Kidney (tissue), 22 donors: ENCODE measurements at places on chromosomes 16 and 17. TPM values are rescaled to one million over a fixed set of nuclear protein-coding genes. Genes with fewer than 3 reads are reported as not detected.

TRPV3 gene
- polyA plus RNA-seq: 0.13 TPM

EVI2A gene
- 1.3 TPM for polyA plus RNA-seq

IGSF6 gene
- 1.1 TPM for polyA plus RNA-seq

DNA sequence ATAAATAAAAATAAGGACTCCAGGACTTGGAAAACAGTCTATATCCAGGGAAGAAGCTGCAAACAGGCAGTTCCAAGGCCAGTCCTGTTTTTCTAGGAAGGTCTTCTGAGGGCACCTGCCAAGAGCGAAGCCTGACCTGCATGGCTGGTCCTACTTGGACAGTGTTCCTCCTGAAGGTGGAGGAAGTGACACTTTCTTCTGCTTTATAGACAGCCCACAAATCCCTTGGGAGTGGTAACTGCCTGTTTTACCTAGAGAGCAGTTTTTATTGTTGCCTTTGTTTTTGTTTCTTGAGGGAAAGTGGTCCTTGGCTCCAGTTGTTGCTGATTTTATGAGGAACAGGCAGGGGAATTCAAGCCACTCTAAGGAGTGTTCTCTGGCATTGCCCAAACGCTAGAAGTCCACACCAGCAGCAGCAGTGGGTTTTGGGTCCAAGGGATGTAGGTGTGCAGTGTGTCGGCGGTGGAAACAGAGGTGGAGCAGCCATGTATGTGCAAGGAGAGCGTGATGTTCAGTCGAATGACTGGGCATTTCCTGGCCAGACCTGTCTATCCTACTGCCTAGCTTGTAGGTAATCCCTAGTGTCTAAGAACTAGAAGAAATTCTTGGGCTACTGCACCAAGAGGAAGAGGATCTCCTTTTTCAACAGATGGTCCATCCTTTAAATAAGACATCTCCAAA is 35.3 kb downstream of the LDHD start:
- no peaks in the 10 kb centered on the region for H3K36me3 ChIP-seq
- no peak overlapping the region for H3K4me3 ChIP-seq
- DNase-seq: no peak

- no peaks in the 10 kb centered on the region for H3K27me3 ChIP-seq
- DNase-seq: peak; percentile 54
- H3K27ac ChIP-seq: no peak overlapping the region
- H3K4me3 ChIP-seq: no peak overlapping the region
- H3K36me3 ChIP-seq: no peaks in the 10 kb centered on the region
Observed at GRCh38 chr16:67104061-67104460, 5.7 kb upstream of the PHAF1 start.

- H3K4me3 ChIP-seq: no peak overlapping the region
- no peaks in the 10 kb centered on the region for H3K27me3 ChIP-seq
- no peaks in the 10 kb centered on the region for H3K36me3 ChIP-seq
- H3K27ac ChIP-seq: no peak overlapping the region
- DNase-seq: no peak
Observed at GRCh38 chr16:59163371-59164055, 429.4 kb upstream of the GOT2 start.

- H3K4me3 ChIP-seq: no peak overlapping the region
- no peak overlapping the region for H3K27ac ChIP-seq
- H3K4me1 ChIP-seq: peaks cover 2% of the 10 kb centered on the region
- H3K27me3 ChIP-seq: no peaks in the 10 kb centered on the region
Observed at GRCh38 chr16:89110641-89111040, 17.0 kb downstream of the ACSF3 start.

DNA sequence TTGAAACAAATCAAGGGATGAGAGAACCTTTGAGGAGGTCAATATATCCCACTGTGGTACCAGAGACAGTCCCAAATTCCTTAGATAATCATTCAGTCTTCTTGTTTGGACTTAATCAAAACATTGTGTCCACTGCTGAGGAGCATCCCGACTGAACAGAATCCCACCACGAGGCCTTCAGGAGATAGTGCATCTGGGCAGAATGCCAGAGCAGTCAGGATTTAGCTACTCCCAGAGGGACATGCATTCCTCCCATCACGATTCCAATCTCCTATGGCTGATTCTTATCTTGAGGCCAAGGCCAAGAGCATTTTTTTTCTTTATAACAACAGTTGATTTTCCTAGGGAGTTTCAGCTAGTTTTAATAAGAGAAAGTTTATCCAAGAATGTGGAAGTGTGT is 87.4 kb upstream of the COX10 start:
- no peak overlapping the region for H3K27ac ChIP-seq
- H3K4me3 ChIP-seq: no peak overlapping the region
- DNase-seq: no peak
- H3K36me3 ChIP-seq: no peaks in the 10 kb centered on the region
- H3K27me3 ChIP-seq: no peaks in the 10 kb centered on the region

DNA sequence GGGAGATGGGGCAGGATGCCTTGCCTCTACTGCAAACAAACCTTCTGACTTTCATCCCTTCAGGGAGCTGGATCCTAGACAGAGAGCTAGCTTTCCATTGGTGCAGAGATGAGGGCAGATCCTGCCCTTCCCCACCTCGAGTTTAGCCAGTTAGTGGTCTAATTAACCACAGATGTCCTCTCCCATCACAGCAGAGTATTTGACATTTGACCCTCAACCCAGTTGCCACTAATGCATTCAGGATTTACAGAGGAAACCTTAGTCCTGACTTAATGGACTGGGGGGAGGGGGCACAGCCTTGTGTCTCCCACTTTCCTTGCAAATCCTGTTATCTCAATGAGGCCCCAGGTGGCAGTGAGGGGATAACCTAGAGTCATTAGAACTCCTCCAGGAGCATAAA is 10.2 kb downstream of the PIP4K2B start:
- peaks cover 29% of the 10 kb centered on the region for H3K36me3 ChIP-seq
- no peaks in the 10 kb centered on the region for H3K4me1 ChIP-seq
- no peak overlapping the region for H3K27ac ChIP-seq
- DNase-seq: peak; percentile 8
- H3K27me3 ChIP-seq: no peaks in the 10 kb centered on the region

- DNase-seq: no peak
- no peaks in the 10 kb centered on the region for H3K36me3 ChIP-seq
- no peaks in the 10 kb centered on the region for H3K4me1 ChIP-seq
- no peak overlapping the region for H3K27ac ChIP-seq
Observed at GRCh38 chr17:77698903-77699623, 259.4 kb upstream of the TNRC6C start.

DNA sequence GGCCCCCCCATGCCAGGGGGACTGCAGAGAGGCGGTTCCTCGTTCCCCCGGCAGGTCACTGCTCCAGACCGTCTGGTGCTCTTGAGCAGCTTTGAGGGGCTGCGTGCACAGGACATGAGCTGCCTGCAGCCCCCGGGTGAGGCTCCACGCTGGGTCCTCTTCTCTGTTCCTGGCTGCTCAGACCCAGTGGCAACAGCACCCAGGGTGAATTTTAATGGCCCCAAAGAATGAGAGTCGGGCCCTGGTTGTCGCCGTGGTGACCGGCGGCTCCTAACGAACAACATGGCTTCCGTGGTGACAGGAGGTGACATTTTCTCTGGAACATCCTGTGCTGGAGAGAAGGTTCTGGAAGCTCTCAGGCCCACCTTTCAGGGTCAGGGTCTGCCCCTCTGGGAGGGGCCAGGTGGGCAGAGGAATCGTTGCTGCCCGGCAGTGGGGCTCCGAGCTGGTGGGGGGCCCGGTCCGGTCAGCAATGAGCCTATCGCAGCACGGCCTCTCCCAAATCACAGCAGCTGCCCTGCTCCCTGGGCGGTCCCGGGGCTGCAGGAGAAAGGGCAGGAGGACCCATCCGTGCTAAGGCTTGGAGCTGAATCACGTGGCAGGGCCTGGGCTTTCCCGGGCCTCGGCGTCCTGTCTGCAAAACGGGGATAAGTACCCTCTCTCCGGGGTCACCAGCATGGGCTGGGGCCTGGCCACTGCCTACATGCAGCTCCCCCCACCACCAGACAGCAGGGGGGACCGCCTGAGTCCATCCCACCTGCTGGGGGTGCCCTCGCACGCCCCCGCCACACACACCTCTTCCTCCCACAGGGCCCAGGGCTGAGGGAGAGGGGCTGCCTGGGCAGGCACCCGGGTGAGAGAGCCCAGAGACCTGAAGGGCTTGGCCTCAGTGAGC is 3.4 kb upstream of the C1QTNF8 start:
- H3K27me3 ChIP-seq: no peaks in the 10 kb centered on the region
- H3K36me3 ChIP-seq: no peaks in the 10 kb centered on the region
- DNase-seq: no peak

GRCh38 chr17:76996741-76997694 is 128.8 kb downstream of the MGAT5B start:
- no peaks in the 10 kb centered on the region for H3K36me3 ChIP-seq
- H3K27ac ChIP-seq: no peak overlapping the region

DNA sequence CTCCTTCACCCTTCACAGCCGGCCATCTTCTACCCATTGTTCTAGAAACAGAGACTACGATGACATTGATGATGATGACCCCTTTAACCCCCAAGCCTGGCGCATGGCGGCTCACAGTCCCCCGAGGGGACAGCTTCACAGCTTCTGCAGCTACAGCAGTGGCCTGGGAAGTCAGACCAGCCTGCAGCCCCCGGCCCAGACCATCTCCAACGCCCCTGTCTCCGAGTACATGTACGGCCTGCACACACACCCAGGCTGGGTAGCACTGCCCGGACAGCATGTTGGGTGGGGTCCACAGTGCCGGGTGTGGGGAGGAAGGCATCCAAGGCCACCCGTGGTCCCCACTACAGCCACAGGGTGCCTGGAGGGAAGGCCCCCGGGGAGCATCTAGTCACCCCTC is 21.0 kb upstream of the DNAI2 start:
- DNase-seq: no peak
- H3K27ac ChIP-seq: no peak overlapping the region
- no peaks in the 10 kb centered on the region for H3K36me3 ChIP-seq
- H3K4me3 ChIP-seq: no peak overlapping the region
- H3K27me3 ChIP-seq: no peaks in the 10 kb centered on the region

DNA sequence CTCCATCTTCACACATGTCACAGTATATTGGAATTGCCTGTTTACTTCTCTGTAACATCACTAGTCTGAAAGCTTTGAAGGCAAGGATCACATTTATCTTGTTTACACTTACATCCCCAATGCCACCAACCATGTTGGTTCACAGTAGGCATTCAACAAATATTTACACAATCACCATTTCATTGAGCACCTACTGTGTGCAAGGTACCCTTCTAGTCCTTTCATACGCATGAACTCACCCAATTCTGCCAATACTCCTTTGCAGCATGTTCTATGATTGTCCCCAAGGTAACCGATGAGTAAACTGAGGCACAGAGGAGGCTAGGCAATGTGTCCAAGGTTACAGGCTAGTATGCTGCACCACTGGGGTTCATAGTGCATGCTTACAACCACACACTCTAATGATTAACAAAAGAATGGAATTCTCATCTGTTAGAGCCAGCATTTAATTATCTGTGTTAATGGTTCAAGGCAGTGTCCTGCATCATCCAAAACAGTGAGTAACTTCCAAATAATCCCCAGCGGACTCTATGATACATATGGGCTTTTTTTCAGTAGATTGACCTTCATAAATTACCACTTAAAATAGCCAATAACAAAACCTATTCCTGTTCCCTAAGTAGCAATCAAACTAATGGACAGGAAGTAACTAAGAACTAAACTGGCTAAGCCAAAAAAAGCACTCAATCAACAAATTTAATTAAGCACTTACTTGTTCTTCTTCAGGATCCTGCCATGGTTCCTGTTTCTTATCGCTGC is 364.5 kb upstream of the XYLT1 start:
- no peaks in the 10 kb centered on the region for H3K27me3 ChIP-seq
- H3K4me1 ChIP-seq: no peaks in the 10 kb centered on the region
- no peak overlapping the region for H3K27ac ChIP-seq
- DNase-seq: no peak
- H3K4me3 ChIP-seq: no peak overlapping the region

DNA sequence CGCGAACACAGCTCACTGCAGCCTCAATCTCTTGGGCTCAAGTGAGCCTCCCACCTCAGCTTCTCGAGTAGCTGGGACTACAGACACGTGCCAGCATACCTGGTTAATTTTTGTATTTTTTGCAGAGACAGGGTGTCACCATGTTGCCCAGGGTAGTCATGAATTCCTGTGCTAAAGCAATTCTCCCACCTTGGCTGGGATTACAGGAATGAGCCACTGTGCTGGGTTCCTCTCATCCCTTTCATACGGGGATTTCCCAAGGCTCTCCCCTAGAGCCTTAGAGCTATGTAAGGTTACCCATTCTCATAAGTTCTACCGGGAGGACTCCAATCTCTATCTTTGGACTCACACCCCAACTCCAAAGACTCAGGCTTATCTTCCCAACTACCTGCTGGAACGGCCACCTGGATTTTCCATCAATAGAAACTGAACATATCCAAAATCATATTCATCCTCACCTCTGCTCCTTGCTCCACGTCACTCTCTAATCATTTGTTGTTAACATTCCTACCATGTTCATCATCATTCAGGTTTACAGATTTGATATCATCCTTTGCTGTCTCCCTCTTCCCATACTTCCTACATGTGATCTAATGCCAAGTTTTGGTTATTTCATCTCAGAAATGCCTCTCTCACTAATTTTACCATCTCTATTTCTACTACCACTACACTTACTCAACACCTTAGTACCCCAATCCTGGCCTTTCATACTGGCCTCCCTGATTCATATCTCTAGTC is 92.5 kb downstream of the NCOR1 start:
- H3K36me3 ChIP-seq: peaks cover 20% of the 10 kb centered on the region
- no peaks in the 10 kb centered on the region for H3K4me1 ChIP-seq
- no peaks in the 10 kb centered on the region for H3K27me3 ChIP-seq
- H3K27ac ChIP-seq: no peak overlapping the region

- no peaks in the 10 kb centered on the region for H3K27me3 ChIP-seq
- H3K4me1 ChIP-seq: peaks cover 45% of the 10 kb centered on the region
- peak overlapping the region; percentile 42 for H3K4me3 ChIP-seq
- no peaks in the 10 kb centered on the region for H3K36me3 ChIP-seq
- no peak overlapping the region for H3K27ac ChIP-seq
Observed at GRCh38 chr17:78974635-78975591, 4.8 kb downstream of the LGALS3BP start.

- peaks cover 5% of the 10 kb centered on the region for H3K4me1 ChIP-seq
- no peaks in the 10 kb centered on the region for H3K27me3 ChIP-seq
- H3K4me3 ChIP-seq: peak overlapping the region; percentile 98
- H3K27ac ChIP-seq: peak overlapping the region; percentile 97
Observed at GRCh38 chr17:59840329-59841090, 52.2 kb downstream of the TUBD1 start.

DNA sequence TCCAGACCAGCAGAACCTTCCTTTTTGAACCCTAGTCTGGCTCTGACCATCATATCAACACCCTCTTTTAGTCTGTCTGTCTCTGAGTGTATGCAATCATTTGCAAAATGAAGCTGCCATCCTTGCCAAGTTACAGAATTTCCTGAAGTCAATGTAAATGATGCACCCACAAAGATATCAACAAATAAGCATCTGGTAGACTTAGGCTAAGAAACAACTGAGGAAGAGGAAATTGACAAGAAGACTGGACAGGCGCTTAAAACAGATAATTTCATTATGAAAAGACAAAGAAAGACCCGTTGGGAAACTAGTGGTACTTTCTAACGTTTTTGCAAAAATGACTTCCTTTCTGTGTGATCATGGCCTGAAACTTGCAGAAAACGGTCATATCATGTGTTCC is 24.7 kb upstream of the CIITA start:
- no peak overlapping the region for H3K27ac ChIP-seq
- H3K27me3 ChIP-seq: no peaks in the 10 kb centered on the region
- H3K36me3 ChIP-seq: no peaks in the 10 kb centered on the region
- H3K4me1 ChIP-seq: no peaks in the 10 kb centered on the region
